ENCODE measurements at places on chromosomes 12 and 14.

GRCh38 chr14:47917344-47917954 is 242.0 kb upstream of the MDGA2 start:
- no peak for DNase-seq

DNA sequence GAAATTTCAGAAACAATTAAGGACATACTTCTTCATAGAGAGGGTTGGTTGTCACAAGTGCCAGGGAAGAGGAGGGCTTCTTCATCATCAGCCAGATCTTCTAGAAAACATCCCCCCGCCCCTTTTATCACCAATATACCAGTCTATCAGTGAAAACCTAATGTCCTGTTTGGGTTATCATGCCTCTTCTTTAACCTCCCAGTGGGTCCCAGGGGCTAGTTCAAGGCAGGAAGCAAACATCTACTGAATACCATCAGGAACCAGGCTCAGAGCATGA is 13.3 kb upstream of the KRT86 start:
- DNase-seq, result no peak

GRCh38 chr14:26444822-26445221 is 153.0 kb downstream of the NOVA1 start:
- DNase-seq, result no peak

GRCh38 chr12:58920961-58921861 is 907 bp upstream of the LRIG3 start:
- no peak for DNase-seq

- no peak for DNase-seq
Measured at GRCh38 chr12:43104494-43104893, 447.5 kb downstream of the ADAMTS20 start.

GRCh38 chr14:53214384-53214783 is 61.3 kb upstream of the DDHD1 start:
- no peak for DNase-seq

GRCh38 chr12:95574799-95575452 is 23.6 kb upstream of the USP44 start:
- no peak for DNase-seq
